ENCODE measurements at places on chromosomes 6 and 20.

DNA sequence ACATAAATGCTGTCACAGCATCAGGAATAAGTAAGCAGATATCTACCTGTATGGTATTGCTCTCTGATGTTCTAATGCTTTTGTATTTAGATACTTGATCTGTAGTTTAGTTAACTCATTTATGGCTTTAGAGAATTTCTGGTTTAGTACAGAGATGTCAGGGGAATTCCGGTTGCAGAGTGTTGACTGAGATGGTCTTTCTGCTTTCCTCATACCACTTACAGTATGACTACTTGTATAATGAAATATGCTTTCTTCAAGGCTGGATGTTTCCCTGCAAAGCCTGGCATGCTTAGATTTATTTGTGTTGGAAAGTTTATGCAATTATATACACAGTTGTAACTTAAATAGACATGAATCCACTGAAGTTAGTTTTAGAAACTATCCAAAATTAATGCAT, 278.4 kb downstream of the CDH26 start:
- no peak for DNase-seq

DNA sequence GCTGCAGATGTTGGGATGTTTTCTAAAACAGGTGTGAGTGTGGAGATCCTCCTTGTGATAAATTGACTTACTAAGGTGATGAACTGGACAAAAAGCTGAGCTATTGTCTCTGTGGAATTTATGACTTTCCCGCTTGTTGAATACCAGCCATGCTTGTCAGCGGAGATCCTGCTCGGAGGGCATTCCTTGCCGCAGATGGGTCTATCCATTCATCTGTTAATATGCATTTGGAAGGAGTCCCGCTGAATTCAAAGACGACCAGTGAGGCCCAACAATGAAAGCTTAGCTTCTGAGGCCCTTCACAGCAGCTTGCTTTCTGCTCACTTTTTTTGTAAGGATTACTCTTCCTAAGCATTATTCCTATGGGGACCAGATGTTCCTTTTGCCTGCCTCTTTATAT, 124.9 kb downstream of the TIAM2 start:
- no peak for DNase-seq

GRCh38 chr20:6067763-6068318, 14.0 kb upstream of the LRRN4 start:
- no peak for DNase-seq

GRCh38 chr20:54023406-54023805, 47.0 kb downstream of the BCAS1 start:
- no peak for DNase-seq

DNA sequence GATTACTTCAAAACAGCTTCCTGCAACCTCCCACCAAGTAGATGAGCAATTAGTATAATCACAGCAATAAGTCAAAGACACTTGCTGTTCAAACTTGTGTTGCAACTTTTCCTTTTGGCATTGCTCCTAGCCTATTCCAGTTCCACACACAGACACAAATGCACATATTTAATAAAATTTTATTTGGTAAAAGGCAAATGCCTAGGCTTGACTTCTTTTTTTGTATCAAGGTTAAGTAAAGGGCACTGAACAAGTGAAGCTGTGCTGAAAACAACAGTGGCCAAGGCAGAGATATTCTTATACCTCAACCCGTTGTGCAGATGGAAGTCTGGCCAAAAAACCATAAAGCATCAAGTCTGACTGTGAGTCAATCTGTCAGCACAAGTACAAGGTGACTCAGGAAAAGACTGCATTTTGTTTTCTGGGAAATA, 708.4 kb upstream of the CITED2 start:
- no peak for DNase-seq

DNA sequence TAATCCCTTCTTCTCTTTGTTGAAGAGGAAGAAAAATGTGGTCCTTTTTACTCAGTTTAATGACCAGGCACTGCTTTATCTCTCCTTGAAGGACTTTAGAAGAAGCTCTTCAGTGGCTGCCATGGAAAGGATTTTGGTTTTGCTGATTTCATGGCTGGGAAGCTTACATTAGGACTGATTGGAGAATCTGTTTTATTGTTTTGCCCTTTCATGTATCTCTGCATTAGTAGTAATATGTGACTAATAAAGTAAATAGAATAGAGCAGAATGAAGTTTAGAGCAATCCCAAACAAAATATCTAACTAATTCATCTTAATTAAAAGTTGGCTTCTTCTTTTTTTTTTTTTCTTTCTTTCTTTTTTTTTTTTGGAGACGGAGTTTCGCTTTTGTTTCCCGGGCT, 502.9 kb downstream of the HAO1 start:
- DNase-seq: no peak

DNA sequence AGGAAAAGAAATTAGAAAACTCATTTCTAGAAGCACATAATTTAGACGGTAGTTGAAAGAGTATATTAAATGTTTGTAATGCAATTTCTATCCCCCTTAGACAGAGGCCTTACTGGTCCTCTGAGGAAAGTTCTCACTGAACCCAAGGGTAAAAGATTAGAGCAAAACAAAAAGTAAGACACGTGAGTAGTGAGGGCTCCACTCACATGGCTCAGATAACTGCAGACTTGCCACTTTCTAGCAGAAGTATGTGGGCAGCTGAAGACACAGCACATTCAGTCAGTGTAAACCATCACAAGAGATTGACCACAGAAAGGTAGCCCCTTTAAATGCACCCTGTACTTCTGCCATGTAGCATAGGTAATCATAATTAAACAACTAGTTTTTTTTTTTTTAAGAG, 193.8 kb downstream of the BTBD9 start:
- no peak for DNase-seq

DNA sequence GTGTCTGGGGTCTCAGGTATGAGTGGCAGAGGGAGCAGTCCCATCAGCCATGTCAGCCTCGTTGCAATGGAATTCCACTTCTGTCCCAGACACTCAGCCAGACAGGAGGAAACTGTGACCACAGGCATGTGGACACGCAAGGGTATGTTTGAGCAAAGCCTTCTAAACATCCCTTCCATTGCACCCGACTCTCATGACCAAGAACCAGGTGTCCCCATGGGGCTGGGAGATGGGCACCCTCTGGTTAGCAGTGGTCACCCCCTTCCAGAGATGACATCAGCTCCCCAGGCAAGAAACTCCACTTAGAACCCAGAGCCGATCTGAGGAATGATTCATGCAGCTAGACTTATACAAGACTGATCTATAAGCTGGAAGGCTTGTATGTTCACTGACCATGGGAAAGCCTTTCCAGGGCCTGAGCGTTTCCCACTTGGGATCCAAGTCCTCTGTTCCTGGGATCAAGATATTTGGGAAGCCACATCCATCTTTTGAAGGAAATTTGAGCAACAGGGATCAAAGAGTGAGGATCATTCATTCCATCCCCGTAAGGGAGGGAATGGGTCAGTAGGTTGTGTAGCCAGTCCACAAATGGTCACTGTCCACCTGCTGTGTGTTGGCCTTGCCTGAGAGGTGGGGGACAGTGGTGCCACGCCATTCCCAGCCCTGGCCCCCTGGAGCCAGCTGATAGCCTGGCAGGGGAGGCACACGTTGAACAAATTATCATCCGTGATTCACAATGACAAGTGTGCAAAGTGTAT, 3.9 kb upstream of the MRGBP start:
- no peak for DNase-seq

DNA sequence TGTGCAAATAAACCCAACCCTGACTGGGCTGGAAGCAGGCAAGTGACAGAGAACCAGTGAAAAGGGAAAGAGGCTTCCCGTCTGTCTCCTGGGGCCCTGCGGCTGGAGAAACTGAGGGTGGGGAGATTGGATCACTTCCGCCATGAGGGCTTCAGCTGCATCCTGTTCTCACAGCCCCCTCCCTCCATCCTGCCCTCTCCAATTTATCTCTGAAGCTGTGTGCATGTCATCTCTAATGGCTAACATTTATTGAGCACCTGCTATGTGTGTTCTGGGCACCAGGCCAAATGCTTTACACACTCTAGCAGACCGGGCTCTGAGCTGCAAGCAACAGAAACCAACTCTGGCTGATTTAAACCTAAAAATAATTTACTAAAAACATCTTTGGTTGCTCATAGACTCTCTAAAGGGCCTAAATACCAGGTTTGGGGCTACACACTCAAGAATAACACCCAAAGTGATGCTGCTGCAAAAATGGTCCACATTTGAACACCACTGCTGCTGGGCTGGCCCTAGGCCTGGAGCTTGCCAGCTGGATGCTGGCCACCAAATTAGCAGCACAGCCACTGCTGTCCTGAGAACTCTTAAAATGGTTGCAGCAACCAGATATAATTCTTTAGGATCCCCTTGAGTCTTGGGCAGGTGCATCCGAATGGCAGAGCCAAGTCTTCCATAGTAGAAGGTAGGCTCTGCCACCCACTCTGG, 123.6 kb upstream of the LRFN2 start:
- DNase-seq: peak; percentile 76

GRCh38 chr6:71238351-71238750, 50.3 kb upstream of the OGFRL1 start:
- DNase-seq: no peak

All from NCI-H2081 (cell line).